ENCODE measurements at places on chromosomes 4 and X.

DNA sequence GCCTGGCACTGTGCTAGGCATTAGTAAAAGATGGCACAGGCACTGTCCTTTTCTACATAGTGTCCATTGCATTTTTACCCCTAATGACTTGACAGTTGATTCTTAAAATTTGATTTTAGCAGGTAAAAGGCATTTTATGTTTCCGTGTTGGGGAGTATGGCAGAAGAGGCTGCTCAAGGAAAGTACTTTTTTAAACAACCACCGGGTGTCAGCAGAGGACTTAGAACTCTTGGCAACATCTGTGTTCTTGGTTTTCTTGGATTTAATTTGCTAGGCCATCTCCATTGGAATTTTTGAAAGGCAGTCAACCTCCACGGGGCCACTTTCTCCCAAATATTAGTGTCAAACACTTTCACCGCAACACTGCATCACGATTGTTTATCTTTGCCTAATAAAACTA lies 102.9 kb downstream of the TSPAN7 start:
- no peak for DNase-seq

- no peak for DNase-seq
These were observed 15.1 kb downstream of the MCF2 start for GRCh38 chrX:139692908-139693307.

GRCh38 chr4:42488114-42488513 lies 90.8 kb downstream of the SHISA3 start:
- DNase-seq, result no peak

DNA sequence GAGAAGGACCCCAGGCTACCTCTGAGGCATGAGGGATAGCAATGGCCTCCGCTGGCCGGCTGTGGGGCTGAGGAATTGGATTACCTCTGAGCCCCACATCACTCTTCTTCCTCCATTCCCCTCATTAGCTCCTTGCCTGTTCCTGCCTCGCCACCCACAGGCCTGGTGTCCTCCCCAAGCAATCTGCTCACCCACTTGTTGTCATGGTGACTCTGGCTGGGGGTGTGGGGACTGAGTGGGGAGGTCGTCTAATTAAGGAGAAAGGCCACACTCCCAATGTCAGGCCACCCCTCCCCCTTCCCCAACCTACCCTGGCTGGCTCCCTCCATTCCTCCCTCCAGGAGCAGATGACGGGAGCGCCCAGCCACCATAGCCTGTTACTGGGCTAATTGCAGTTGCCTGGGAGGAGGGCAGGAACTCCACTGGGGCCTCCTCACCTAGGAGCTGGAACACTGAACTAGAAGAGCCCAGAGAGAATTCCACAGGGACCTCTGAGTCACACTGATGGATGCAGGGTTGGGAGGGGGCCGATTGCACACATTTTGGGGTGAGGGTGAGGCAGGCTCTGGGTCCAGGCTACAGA lies 20.7 kb downstream of the NALF2 start:
- DNase-seq, result no peak

DNA sequence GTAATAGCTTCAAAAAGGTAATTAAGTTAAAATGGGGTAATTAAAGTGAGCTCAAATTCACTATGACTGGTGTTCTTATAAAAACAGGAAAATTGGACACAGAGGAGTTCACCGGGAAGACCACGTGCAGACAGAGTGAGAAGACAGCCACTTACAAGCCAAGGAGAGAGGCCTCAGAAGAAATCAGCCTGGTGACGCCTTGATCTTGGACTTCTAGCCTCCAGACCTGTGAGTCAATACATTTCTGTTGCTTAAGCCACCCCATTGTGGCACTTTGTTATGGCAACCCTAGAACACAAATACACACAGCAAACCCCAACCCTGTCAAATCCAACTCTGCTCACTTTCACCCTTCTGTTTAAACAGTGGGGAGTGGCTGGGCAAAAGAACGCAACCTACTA lies 4.1 kb upstream of the CD38 start:
- no peak for DNase-seq

- DNase-seq, result no peak
These were observed 1.7 kb upstream of the METTL14 start for GRCh38 chr4:118683513-118683912.

DNA sequence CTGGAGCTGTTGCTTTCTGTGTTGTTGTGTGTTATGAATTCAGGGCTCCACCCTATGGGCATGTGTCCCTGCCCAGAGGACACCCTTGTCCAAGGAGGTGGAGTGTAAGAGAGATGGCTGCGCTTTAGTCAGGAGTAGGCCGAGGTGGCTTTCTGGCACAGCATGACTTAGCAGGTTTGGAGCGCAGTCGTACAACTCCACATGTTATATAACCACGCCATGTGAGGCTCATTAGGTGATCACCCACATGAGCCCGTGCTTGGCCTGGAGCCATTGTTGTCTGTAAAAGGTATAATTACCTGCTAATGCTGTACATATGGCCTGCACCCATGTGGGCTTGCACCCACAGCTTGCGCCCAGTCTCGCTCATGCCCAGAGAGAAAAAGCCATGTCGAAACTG lies 15.8 kb upstream of the ANAPC4 start:
- no peak for DNase-seq

- no peak for DNase-seq
These were observed 14.5 kb downstream of the LONRF3 start for GRCh38 chrX:118988911-118989310.

- no peak for DNase-seq
These were observed 20.3 kb upstream of the DYNLT3 start for GRCh38 chrX:37867536-37868153.

DNA sequence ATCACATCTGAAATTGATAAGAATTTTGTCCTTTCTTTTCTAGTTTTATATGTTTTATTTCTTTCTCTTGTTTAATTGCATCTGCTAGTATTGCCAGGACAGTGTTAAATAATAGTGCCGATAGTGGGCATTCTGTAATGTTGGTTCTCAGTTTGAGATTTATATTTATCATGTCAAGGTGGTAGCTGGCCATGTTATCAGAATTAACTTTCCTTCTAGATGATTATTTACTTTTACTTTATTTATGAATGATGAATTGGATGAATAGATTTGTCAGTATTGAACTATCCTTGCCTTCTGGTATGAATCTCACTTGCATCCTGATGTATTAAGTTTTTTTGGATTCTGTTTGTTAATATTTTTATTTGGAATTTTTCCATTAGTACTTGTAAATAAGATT lies 42.7 kb downstream of the METAP1 start:
- DNase-seq, result no peak

GRCh38 chrX:21798677-21799219 lies 40.7 kb upstream of the MBTPS2 start:
- DNase-seq, result no peak

DNA sequence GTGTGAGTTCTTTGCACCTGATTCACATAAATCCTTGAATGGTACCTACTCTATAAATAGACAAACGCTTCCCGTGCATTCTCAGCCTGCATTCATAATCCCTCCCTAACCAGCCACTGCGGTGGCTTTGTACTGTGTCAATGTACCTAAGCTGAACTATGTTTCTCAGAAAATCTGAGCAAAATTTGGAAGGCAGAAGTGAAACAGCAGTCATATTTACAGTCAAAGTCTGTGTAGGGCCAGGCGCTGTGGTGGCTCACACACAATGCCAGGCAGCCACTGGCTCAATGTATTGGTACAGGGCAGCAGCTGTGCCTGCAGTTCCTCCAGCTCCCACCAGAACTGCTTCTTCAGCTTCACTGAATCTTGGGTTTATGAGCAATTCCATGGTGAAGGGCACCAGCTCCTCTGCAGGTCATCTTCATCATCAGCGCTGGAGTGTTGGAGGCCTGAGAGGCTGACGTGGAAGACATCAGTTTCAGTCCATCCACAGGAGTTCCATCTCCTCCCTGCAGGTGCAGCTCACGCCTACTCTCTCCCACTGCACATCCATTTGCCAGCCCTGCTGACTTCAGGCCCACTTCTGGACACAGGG lies 32.3 kb upstream of the IRF2 start:
- DNase-seq, result no peak

- DNase-seq, result no peak
These were observed 5.7 kb downstream of the ARL13A start for GRCh38 chrX:100975212-100975611.

DNA sequence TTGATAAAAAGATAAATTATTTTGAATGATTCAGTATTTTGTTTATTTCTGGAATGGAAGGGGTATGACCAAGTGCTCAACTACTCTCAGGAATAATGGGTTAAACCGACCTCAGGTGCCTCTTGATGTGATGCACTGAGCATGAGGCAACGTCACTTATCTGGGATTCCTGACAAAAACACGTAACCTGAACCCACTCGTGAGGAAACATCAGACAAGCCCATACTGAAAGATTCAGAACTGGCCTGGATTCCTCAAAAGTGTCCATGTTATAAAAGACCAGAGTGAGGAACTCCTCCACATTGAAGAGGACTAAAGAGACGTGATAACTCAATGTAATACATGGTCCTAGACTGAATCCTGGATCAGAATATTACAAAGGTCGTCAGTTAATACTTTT lies 144.0 kb downstream of the FNIP2 start:
- DNase-seq, result no peak

DNA sequence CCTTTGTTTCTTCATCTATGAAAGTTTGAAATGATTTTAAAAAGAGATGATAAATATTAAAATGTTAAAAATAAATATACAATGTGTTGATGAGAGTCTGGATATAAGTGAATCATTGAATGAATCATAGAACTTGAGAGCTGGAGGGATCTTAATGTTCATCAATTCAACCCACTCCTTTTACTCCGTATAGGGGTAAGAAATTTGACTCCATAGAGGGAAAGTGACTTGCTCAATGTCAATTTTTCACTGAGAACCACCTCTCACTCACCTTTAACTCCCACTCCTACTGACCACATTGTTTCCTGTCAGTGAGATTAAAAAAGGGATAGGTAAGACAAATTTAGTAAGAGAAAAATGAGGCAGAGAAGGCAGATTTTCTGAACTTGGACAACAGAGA lies 557.2 kb upstream of the GRIA3 start:
- no peak for DNase-seq

- no peak for DNase-seq
These were observed 251.5 kb downstream of the GPM6A start for GRCh38 chr4:175560604-175561003.

DNA sequence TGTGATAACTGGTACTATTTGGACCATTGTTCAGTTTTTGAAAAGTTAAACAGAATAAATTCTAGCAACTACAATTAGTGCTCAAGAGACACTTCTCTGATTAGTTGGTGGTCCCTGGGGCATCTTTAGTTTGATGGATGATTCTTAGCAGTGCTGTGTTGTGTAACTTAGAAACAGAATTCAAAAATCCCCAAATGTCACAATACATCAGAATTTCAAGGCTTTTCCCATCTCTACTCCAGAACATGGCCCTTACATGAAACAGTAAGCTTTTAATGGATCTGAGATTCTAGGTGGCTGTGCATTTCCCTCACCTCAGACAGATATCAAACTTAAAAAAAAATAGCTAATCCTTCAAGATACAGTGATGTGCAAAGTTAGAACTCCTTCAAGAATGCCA lies 104.4 kb upstream of the CXCL13 start:
- no peak for DNase-seq
